ENCODE measurements at places on chromosomes 16 and 17.

DNA sequence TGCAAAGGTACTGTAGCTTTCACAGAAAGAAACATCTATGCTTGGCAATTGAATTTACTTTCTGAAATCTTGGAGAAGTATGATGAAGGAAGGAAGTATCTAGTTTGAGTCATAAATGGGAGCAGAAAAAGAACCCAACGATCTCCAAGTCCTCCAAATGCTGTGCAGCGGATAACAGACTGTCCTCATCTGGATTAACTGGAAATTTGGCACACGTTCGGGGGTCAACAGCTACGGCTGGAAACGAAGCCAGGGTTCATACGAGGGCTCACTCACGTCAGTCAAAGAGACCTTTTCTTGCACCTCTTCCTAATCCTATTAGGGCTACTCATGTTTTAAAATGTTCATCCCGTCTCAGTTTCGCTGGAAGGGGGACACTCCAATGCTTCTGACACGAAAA is 152.0 kb downstream of the ZFHX3 start:
- DNase-seq, result no peak

- no peak for DNase-seq
These were observed 1.0 kb upstream of the ANKRD40CL start for GRCh38 chr17:50768346-50768761.

DNA sequence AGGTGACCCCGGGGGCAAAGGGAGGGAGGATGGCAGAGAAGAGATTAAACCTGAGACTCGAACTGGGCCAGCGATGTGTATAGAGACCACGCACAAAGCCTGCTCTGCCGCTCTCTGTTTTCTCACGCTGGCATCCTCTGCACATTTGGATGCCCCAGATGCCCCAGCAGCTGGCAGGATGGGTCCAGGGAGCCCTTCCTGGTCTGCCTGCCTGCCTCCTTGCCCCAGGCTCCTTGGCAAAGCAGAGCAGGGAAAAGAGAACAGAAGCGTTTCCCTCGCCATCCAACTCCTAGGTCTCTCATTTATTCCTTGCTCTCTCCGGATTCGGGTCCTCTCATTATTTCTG is 5.2 kb upstream of the PIPOX start:
- DNase-seq, result no peak

GRCh38 chr16:58500430-58501241 is 693 bp downstream of the NDRG4 start:
- no peak for DNase-seq

- no peak for DNase-seq
These were observed 60.5 kb downstream of the CREBBP start for GRCh38 chr16:3819746-3820724.
